MM.1S (cell line): ENCODE measurements at places on chromosomes 11 and 22.

GRCh38 chr11:46305295-46305694 is 27.8 kb downstream of the CREB3L1 start:
- DNase-seq, result no peak

DNA sequence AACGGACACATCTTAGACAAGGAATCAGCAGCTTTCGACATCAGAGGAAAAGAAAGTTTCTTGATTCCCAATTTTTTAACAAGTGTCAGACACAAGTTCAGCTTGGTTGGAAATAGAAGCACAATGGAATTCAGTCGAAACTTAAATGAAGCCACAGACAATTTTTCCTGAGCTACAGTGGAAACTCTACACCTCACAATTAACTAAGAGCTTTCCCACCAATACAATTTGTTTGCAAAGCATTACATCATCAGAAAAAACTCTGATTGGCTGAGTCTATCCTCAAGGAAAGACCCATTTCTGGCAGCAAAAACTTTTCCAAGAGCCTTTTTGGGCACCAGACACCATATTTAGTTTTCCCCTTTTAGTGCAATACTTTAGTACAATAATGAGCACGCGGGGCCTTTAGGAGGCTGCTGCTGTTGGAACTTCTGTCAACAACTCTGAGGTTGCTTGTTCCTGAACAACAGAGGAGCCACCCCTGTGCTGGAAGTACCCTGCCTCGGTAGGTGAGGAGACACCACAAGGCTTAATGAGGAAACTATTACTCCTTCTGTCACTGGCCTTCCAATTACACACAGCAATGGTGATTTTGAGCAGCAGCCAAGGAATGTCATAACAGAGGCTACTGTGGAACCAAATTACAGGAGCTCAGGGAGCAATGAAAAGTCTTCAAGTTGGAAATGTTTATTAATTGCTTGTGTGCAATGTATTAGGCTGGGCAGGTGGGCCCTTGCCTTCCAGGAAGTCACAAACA is 61.9 kb upstream of the BARX2 start:
- DNase-seq, result no peak

DNA sequence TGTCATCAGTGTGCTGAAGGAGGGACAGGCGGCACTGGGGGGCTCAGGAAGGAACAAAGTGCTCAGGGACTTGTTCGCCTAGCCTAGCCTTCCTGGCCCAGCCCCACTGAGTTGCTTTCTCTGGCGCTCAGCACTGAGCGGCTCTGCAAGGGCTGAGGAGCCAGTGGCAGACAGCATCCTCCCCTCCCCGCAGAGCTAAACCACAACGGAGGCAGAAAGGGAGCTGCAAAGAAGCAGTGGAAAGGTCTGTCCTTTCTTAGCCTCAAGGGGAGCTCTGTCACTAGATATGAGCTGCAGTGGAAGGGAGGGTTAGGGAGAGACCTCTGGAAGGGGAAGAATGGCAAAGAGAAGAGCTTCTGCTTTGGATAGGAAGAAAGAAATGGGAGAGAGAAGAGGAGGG is 89.7 kb upstream of the PHOX2A start:
- DNase-seq, result no peak

GRCh38 chr11:128893578-128894285 is 2.6 kb downstream of the KCNJ5 start:
- DNase-seq, result peak; percentile 82

- DNase-seq, result no peak
Measured at GRCh38 chr11:2432628-2433071, 11.7 kb downstream of the TRPM5 start.

DNA sequence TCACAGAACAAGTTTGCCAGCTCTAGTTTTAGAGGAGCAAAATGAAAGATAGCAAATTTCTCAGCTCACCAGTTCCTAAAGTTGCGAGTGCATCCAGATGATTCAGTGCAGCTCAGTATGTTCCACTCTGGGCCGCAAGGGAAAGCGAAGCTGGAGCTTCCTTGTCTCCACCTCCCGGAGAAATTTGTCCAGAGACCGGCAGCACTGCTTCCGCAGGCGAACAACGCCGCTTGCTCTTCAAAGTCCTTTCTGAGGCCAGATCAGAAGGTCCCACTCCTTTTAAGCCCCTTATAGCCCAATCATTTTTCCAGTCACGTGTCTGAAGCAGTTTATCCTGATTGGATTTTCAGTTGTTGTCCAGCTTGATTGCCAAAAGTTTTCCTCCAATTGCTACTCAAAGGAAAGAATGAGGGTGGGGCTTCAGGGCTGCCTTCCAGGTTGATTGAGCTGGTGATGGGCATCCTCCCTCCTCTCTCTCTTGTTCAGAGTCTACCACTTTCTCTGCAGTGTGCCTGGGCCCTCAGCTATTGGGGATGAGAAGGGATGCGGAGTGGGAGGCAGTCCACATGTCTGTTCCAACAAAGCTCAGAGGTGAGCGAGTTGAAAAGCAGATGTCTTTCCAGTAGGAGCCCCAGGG is at the start of gene ZNF280A:
ZNF280A (minus strand) TSS at position 251 of the 637 bp plus-strand sequence. CDS start 4,640 bp downstream, outside the sequence.
- DNase-seq, result no peak
